Sigmoid colon (tissue), 7 donors: ENCODE measurements at places on chromosomes 12 and 14. TPM values are rescaled to one million over a fixed set of nuclear protein-coding genes. Genes with fewer than 3 reads are reported as not detected.
A peak's percentile ranks its signal among the peaks of the same experiment; 100 is the strongest.

SERPINA3 gene
- 233 TPM for total RNA-seq

- no peak for DNase-seq
Measured at GRCh38 chr12:103956509-103957027, 9.1 kb upstream of the TDG start.

DNA sequence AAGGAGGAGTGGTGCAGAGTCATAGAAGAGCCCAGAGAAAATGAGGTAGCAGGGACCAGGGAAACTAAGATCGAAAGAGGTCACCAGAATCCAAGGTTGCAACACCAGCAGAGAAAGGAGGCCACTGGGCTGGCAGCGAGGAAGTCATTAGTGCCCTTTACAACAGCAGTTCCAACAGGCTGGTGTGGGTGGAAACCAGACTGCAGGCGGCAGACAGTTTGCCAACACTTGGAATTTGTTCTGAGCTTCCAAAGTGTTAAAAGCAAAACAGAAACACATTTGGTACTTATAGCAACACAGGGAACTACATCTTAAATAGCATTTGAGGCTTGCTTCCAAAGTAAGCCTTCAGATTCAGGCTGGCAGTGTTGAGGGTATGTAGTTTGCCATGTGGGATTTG lies 95.2 kb upstream of the PWP1 start:
- DNase-seq, result no peak

GRCh38 chr12:80317307-80317706 lies 126.7 kb upstream of the PTPRQ start:
- no peak for DNase-seq

GPR68 gene
- 0.95 TPM for total RNA-seq

DNA sequence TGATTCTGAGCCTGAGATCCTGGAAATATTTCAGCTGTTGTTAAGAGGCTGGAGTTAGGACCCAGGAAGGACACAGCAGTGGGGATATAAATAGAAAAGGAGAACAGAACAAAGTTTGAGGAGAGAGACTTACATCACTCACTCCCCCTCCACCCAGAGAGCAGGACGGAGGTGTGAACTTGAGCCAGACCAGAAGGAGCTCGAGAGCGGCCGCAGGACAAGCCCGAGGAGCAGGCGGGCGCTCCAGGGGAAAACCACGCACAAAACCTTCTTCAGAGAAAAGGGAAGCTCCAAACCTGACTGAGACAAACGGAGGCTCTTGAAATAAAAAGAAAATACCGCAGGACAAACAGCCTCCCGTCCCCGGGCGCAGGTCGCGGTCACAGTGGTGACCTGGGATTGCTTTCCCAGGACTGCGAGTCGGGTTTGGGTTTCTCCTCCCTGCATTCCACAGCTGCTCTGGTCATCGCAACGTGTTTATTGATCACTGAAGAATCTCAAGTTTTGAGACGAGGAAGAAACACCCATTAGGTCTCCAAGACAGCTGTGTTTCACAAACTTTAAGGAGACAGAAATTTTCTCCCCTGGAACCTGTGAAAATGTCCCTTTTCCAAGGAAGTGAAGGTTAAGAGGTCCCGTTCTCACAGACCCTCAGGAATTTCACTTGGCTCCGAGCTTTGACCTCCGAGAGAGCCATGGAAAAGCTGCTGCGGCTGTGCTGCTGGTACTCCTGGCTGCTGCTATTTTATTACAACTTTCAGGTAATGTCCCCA lies at the start of gene ADGRD1:
ADGRD1 (plus strand) TSS at position 137 of the 773 bp plus-strand sequence; CDS start at position 696, 559 bp downstream.
- peak; percentile 93 for DNase-seq

KLRB1 gene
- not detected for total RNA-seq

RNF212B gene
- not detected for total RNA-seq

NANOG gene
- under 0.01 TPM for total RNA-seq

DTX1 gene
- total RNA-seq, result 2.9 TPM

DNA sequence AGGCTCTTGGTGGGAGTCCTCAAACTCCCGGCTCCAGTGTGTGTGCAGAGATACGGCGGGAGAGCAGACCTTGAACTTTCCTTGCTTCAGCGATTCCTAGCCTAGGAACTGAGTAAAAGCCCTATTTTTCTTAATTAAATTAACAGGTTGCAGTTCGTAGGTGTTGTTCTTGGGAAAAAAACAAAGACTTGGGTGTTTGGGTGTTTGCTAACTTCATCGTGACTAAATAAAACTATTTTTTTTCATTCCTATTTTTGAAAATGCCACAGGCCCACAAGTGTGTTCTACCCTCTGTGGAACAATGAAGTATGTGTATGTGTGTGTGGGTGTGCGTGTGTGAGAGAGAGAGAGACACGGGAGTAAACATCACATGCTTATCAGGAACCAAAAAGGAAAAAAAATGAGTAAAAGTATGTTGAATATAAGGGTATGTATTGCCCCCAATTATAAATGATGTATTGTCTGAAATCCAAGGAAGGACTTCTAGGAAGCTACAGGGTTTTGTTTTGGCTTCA lies 651 bp downstream of the TMEM117 start:
- DNase-seq, result no peak

MGAT4C gene
- total RNA-seq, result 0.54 TPM

DNA sequence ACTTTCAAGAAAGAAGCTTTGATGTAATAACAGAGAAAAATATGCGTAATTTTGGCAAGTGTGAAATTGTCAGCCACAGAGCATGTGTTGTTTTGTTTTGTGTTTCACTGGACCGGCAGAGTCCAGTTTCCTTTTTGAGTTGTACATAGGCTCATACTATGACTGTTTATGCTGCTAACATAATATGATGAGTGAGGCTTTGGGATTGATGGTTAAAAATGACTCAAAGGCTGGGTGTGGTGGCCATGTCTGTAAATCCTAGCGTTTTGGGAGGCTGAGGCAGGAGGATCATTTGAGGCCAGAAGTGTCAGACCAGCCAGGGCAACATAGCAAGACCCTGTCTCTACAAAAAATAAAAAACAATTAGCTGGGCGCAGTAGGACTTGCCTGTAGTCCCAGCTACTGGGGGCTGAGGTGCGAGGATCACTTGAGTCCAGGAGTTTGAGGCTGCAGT lies 487.9 kb downstream of the PCNX1 start:
- DNase-seq, result no peak

- DNase-seq, result no peak
Measured at GRCh38 chr12:86257134-86257533, 943 bp upstream of the MGAT4C start.

LTBR gene
- total RNA-seq, result 85.2 TPM

- DNase-seq, result peak; percentile 74
Measured at GRCh38 chr14:104350463-104351185, 212.2 kb downstream of the KIF26A start.

DNA sequence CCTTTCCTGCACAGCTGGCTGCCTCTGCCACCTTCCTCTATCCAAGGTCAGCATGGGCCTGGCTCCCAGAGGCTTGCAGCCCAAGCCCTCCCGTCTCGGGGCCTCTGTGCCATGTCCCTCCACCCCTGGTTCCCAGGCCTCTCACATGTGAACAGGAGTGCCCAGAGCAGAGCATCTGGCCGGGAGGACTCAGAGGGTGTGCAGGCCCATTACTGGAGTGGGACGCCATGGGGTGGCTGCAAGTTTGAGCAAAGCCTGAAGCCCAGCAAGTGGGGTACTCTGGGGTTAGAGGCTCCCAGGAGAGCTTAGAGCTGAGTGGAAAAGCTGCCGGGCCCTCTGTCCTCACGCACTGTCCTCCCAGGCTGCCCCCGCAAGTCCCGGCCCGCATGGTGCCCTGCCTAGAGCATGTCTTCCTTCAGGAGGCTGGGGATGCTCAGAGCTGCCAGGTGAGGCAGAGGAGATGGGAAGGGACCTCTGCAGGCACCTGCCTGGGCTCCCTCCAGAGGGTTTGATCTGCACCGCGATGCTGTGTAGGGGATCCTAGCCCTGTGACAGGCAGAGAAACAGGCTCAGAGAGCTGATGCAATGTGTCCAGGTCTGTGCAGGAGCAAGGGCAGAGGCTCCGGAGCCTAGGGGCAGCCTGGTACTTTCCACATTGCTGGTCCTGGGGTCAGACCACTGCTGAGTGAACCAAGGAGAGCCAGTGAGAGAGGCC lies 39.8 kb downstream of the DIO3 start:
- no peak for DNase-seq

PRR4 gene
- 4.4 TPM for total RNA-seq

GRCh38 chr14:90093942-90094595 lies 32.3 kb downstream of the KCNK13 start:
- DNase-seq, result no peak

HOXC10 gene
- total RNA-seq, result not detected

DNA sequence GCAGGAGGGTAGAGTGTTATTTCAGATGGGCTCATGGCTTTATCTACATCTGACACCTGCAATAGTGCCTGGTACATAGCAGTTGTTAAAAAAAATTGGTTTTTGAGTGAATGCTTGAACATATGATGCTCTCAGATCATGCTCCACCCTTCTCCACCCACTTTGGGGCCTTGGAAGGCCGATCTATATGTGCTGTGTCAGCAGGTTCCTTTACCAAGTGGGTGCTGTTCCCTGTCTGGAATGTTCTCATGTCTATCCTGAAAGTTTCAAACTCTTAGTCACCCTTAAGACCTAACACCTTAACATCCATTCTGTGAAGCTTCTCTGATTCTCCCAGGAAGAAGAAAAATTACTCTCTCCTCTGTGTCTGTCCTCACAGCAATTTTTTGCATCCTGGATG lies 556.3 kb upstream of the TBX3 start:
- DNase-seq, result no peak

- no peak for DNase-seq
Measured at GRCh38 chr14:37081218-37081617, 91.2 kb downstream of the SLC25A21 start.

DNA sequence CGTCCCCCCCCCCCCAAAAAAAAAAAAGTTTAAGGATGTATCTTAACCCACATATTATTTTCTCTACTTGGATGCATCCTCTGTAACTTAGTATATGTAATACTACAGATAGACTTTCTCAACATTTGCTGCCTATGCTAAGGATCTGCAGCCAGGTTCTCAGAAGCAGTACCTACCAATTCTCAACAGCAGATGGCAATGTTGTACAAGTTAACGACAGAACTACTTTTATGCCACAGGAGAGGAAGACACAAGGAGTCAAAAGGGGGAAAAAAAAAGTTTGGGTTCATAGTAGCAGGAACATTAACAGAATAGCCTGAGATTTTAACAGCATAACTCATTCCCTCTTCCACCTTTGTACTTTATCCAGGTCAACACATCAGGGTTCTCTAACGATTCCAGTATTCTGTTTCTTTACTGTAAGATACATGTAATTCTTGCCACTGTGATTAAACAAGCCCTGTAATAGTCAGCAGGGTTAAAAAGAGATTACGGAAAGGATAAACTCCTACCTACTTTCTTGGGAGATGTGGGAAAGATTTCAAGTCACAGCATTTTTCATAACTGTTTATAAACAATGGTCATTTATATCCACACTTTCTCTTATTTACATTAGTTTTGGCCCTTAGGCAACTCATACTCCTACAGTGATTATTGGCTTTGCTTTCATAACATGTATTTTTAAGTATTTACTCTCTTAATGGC lies 5.7 kb upstream of the NEK9 start:
- DNase-seq, result no peak

- no peak for DNase-seq
Measured at GRCh38 chr12:68435816-68436215, 103.7 kb upstream of the MDM1 start.

DNA sequence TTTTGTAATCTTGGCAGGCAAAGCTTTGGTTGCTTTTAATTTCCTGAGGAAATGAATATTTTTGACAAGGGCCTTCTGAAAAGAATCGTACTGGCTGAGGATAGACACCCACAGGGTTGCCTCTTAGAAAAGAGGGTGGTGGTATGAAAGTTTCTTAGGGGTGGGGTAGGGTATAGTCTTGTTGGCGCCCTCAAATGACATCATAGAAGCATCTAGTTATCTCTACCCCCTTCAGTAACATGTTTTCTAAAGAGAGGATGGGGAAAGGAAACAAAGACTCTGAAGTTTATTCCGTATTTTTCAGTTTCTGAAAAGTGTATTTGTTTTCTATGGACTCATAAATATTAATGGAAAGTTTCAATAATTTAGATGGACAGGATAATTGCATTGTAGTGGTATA lies 13.7 kb downstream of the PRKCH start:
- DNase-seq, result no peak

DNA sequence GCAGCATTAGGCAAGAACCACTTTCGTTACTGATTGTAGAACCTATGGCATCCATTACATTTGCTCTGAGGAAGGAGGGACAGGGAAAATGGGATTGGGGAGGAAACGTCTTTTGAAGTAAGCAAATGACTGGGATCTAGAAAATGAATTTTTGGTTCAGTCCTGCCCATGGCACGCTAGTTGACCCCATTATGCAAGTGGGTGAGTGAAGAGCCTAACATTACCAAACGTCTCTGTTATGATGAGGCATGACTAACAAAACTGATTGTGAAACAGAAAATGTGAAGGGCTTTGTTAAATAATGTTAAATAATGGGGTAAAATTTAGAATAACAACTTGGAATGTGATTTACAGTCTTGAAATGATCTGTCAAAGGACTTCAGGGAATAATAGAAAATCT lies 38.9 kb downstream of the CPSF2 start:
- DNase-seq, result no peak

CCDC92 gene
- 54.0 TPM for total RNA-seq

- no peak for DNase-seq
Measured at GRCh38 chr12:29517264-29517663, 19.8 kb upstream of the OVCH1 start.

DNA sequence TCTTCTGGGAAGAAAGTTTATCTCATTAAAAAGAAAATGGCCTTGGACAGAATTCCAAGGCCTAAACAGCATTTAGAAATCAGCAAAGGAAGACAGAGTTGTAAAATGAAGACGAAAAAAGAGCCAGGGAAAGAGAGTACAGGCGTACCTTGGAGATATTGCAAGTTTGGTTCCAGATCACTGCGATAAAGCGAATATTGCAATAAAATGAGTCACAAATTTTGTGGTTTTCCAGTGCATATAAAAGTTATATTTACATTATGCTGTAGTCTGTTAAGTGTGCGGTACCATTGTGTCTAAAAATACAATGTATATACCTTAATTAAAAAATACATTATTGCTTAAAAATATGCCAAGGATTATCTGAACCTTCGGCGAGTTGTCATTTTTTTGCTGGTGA lies 9.0 kb downstream of the PCNX1 start:
- DNase-seq, result no peak

- DNase-seq, result no peak
Measured at GRCh38 chr12:62737188-62737587, 197.8 kb downstream of the PPM1H start.

DNA sequence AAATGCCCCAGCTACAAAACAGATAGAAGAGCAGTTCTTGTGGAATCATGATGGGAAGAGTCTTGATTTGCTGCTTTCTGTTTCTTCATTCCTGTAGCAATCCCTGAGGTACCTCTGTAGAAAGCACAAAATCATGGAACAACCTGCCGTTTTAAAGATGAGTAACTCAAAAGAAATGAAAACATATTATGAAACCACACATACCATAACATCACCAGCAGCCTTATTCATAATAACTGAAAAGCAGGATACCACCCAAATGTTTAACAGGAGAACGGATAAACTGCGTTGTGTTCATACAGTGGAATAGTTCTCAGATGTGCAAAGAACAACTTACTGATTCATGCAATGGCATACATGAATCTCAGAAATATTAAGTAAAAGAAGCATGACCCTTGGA lies 188.1 kb downstream of the RGS6 start:
- no peak for DNase-seq

- peak; percentile 17 for DNase-seq
Measured at GRCh38 chr12:574475-575128, 88.6 kb downstream of the NINJ2 start.
